ENCODE measurements at places on chromosomes 4 and X.

GRCh38 chr4:19707876-19708275 is 543.8 kb upstream of the SLIT2 start:
- no peak for DNase-seq

DNA sequence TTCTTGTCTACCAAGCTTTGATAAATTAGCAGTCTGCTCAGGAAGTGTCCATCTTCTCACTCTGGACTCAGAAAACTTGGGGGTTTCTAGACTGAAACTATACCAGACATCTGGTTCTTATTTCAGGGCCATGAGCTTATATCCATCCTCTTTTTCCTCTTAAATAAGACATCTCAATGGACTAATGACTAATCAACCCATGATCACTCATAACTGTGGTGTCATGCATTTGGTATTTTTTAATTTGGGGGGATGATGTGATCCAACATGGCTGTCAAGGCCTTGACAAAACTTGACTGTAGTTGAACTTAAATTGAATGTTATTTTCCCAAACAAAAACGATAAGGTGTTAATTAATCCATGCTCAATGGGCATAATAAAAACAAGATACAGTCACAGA is 87.8 kb downstream of the GPRASP3 start:
- DNase-seq: no peak

DNA sequence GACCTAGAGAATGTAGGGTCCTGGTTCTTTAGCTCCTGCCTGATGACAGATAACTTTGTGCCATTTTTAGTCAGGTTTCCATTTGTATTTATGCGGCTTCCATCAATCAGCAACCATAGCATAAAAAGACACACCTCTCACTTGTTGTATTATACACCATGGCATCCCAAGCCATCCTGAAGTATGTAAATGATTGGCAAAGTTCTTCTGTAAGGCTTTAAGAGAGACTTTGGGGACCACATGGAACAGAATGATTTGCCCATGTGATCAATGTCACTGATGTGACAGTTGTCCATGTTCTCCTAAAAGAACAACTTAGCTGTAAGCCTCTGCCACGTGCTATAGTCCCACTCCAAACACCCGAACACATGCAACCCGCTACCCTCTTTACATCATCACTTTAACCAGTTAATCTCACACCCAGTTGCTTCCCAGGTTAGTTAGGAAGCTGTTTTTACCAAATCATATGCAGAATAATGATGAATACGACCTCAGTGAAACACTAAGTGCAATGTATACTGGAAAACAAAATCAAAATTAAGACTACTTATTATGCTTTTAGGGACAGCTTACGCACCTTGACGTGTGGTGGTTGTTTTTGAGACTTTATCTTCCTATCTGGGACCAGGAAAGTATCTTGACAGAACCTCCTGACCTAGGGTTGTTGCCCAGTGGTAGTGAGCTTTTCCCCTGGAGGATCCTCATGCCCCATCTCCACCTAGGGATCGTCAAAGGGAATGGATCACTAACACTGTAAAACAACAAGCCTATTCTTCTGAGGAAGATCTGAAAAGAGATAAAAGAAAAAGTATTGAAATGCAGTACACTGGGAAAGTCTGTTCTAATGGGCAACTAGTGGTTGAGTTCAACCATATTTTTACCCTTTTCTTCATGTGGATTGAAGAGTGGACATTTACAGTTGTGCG is 267.8 kb downstream of the CHIC1 start:
- DNase-seq: no peak

GRCh38 chr4:122960611-122961000 is 38.2 kb upstream of the NUDT6 start:
- no peak for DNase-seq

GRCh38 chr4:19327364-19327763 is 924.3 kb upstream of the SLIT2 start:
- no peak for DNase-seq

DNA sequence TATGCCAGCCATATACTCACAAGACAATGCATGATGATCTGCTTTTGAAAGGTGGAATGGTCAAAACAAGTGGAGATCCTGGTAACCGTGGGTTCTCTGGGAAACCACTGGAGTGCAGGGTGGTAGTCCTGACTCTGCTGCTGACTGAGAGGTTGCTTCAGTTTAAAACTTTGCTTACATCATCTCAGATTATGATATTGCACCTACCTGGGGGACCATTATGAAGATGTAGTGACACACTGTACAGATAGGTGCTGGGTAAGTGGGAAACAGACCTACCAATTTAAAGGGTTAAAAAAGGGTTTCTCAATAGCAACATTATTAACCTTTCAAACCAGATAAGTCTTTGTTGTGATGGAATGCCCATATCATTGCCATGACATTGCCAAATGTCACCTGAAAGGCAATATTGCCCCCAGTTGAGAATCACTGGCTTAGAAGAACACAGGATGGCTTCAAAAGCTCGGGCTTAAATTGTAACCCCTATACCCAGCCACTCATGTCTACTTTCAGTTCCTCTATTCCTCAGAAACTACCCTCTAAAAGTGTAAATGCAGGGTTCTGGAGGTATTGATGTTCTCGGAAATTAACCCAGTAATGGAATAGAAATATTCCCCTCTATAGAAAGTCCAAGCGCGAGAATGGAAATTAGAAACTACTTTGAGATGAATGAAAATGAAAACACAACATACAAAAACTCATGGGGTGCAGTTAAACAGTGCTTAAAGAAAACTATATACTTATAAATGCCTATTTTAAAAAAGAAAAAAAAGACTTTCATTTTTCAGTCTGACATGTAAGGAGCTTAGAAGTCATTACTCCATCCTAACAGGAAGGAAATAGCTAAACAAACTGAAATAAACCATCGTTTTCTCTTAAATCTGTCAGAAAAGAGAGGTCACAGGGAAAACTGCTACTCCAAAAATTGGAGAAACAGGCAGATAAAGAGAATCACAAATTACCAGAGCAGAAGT is 65.8 kb downstream of the ARHGEF6 start:
- no peak for DNase-seq

DNA sequence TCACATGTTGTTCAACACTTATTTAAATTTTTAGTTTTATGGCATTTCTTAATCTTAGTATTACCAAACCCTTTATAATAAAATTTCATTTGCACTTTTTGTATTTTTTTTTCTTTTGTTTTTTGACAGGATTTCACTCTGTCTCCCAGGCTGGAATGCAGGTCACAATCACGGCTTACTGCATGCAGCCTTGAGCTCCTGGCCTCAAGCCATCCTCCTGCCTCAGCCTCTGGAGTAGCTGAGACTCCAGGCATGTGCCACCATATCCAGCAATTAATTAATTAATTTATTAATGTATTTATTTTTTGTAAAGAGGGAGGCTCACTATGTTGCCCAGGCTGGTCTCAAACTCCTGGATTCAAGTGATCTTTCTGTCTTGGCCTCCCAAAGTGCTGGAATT is 133.4 kb downstream of the ADGRL3 start:
- DNase-seq: no peak

GRCh38 chr4:74793757-74794381 is 454 bp downstream of the BTC start:
- DNase-seq: no peak

DNA sequence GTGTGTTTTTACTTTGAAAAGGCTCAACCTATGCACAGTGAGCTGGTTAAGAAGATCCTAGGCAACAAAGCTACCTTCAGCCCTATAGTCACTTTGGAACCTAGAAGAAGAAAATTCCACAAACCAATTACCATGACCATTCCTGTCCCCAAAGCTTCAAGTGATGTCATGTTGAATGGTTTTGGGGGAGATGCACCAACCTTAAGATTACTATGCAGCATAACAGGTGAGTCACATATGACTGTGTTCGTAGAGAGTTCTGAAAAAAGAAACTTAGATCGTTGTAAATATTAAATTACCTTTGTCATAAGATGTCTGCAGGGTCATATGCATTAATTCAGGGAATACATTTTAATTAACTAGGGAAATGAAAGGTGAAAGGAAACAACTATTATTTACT is 287.1 kb downstream of the ANK2 start:
- no peak for DNase-seq

DNA sequence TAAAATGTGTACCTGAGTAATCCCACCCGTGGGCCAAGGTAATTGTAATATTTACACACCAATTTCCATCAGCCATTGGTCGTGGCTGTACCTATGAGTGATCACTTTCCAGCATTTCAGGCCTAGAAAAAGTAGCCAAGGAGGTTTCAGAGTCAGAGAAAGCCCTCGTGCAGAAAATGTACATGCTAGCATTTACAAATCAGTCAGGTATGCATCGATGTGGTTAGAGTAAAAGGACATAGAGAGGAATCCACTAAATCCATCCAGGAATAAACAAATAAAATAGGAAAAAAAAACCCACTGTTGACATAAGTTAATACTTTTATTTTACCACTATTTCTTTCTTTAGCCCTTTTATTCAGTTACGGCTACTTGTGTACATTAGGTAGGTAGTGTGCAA is 256.8 kb downstream of the TRIML1 start:
- DNase-seq: no peak
